ENCODE measurements at places on chromosomes 12 and 14.
A peak's percentile ranks its signal among the peaks of the same experiment; 100 is the strongest.

DNA sequence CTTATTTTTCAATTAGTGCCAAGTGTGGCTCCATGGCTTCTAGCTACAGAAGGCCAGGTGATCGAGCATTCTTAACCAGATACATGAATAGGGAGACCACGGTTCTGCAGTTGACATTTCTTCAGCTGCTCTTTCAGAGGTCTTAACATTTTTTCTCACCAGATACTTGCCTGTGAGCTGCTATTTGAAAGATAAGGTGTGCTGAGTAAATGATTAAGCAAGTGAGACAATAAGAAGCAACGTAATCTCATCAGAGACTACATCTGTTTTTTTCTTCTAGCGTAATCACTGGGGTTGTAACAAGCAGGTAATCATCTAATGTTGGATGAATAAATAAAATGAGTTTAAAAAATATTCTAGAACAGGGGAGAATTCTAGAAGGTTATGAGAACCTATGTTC, 912.9 kb downstream of the DIO2 start:
- DNase-seq: no peak

DNA sequence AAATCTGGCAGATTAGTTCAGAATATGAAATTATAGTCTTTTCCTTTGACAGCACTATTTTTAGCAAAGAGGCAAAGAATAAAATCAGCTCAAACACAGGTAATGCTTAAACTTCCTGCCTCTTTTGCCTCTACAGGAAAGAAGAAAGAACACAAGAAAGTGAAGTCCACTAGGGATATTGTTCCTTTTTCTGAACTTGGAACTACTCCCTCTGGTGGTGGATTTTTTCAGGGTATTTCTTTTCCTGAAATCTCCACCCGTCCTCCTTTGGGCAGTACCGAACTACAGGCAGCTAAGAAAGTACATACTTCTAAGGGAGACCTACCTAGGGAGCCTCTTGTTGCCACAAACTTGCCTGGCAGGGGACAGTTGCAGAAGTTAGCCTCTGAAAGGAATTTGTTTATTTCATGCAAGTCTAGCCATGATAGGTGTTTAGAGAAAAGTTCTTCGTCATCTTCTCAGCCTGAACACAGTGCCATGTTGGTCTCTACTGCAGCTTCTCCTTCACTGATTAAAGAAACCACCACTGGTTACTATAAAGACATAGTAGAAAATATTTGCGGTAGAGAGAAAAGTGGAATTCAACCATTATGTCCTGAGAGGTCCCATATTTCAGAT, 17.4 kb downstream of the TMPO start:
- DNase-seq: peak; percentile 18

- no peak for DNase-seq
Observed at GRCh38 chr12:70609739-70610491, 27.3 kb downstream of the PTPRB start.

GRCh38 chr12:120230326-120230973, 29.5 kb upstream of the RPLP0 start:
- DNase-seq: peak; percentile 67
